A172 (cell line): ENCODE measurements at places on chromosomes 3 and 15. TPM values are rescaled to one million over a fixed set of nuclear protein-coding genes. Genes with fewer than 3 reads are reported as not detected.
A peak's percentile ranks its signal among the peaks of the same experiment; 100 is the strongest.

DNA sequence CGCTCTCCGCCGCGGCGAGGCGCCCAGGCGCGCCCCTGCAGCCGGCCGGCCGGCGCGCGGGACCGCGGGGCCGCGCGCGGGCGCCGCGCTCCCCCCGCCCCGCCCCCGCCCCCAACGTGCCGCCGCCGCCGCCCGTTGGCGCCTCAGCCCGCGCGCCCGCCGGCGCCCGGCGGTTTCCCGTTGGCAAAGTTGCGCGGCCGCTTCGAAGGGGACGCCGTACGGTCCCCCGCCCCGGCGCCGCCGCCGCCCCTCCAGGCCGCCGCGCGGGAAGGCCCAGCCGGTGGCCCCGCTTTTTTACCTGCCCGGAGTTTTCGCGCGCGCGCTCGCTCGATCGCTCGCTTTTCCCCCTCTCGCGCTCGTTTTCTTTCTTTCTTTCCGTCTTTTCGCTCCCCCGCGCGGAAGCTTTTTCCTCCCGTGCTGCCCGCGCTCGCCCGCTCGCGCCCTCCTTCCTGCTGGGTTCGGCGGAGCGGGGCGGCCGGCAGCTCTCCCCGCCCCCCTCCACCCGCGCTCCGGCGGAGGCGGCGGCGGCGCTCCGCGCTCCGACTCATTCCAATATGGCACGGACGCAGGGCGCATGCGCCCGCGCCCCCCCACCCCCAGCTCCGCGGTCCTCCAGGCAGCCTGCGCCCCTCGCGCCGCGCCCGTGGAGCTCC is at the start of gene SFMBT1:
SFMBT1 (minus strand) TSS at position 556 of the 653 bp plus-strand sequence. CDS start 76,945 bp downstream, outside the sequence.
- peak; percentile 22 for DNase-seq

GRCh38 chr3:66095295-66096001 is 56.7 kb upstream of the MAGI1 start:
- DNase-seq, result no peak

GRCh38 chr3:104269771-104270170 is 1096.9 kb upstream of the ALCAM start:
- no peak for DNase-seq

DNA sequence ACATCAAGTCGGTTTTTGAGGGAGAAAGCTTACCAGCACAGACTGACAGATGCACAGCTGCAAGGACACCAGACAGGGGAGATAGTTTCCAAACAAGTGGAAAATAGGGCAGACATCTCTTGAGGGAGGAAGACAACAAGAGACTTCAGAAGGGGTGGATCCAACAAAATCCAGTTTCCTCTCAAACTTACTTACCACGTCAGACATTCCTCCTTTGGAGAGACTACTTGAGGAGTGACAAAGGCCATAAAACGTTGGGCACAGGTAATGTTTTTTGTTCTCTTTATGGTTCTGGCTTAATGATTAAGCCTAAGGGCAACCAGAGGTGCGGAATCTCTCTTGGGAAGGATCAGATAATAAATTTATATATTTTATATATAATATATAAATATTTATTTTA is 76.1 kb downstream of the CD200 start:
- DNase-seq, result no peak

DNA sequence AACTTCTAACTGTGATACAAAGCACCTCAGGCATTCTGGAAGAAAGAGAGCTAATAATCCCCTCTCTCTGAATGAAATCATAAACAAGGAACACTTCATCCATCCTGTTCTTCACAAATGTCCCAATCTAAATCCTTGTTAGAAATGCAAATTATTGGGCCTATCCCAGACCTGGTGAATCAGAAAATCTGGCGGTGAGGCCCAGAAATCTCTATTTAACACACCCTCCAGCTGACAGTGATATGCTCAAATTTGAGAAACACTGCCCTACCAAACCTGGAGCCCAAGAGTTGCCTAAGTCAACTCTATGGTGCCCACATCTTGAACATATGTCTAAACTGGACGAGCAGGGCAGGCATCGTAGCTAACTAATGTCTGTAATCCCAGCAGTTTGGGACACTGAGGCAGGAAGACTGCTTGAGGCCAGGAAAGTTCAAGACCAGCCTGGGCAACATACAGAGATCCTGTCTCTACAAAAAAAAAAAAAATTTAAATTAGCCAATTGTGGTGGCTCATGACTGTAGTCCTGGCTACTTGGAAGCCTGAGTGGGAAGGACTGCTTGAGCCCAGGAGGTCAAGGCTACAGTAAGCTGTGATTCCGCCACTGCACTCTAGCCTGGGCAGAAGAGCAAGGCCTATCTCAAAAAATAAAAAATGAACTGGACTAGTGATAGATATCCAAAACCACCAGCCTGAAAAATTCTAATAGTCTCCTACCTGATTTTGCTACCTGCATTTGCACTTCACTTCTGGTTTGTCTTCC is 23.1 kb downstream of the SCAP start:
- DNase-seq, result no peak

- no peak for DNase-seq
Observed at GRCh38 chr3:185151964-185152409, 873 bp downstream of the C3orf70 start.

DNA sequence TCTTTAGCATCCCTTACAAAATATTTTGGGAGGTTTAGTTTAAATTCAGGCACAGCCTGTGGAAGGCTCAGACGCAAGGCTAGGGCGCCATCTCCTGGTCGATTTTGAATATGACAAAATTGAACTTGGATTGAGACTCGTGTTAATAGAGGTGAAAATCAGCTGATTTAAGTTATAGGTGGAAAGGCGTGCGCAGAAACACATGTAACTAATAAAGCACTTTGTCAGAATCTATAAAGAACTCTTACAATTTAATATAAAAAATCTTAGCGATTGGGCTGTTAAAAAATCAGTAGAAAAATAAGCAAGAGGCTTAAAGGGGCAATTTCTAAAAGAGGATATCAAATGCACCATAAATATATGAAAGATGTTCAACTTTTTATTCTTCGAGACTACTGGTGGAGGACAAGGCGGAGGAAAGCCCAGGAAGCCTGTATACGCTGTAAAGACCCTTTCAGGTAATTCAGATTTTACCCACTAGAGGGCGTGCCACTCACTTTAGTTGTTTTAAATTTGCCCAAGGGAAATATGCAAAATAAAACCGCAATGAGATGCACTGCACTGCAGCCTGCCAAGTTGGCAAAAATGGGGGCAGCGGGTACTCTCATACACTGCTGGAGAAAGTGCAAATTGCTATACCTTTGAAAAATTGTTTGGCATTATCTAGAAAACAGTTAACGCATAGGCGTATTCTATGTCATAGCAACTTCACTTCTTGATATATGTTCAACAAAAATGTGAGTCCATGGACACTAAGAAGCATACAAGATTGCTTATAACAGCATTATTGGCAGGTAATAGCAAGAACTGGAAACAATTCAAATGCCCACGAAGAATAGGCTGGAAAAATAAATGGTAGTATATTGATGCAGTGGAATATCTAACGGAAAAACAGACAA is 64.7 kb downstream of the SLC30A4 start:
- DNase-seq, result peak; percentile 73

GRCh38 chr15:58551764-58552504 is 120.1 kb downstream of the LIPC start:
- peak; percentile 80 for DNase-seq

DNA sequence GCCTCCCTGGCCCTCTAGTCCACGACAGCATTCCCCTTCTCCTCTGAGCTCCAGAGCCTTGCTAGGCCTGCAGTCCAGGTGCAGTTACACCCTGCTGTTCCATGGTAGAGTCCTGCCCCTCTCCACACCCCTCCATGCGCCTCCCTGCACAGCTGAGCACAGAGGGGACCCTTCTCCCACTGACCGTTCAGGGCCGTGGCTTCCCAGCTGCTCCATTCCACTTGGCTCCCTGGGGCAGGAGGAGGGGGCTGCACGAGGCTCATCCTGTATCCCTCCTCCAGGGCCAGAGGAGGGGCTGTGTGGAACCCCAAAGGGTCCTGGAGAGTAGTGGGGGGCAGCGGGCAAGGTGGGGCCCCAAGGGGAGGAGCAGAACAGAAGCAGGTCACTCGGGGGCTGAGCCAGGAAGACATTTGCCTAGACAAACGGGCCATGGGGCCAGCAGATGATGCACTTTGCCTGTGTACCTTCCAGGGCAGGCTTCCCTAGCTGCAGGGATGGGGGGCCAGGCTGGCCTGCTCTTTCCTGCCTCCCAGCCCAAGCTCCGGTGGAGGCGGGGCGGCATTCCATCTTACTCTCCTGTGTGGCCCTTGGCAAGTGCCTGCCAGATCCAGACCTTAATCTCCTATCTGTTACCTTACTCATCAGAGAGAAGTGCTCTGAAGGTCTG is 20.7 kb upstream of the GOLGA6C start:
- DNase-seq, result no peak

DNA sequence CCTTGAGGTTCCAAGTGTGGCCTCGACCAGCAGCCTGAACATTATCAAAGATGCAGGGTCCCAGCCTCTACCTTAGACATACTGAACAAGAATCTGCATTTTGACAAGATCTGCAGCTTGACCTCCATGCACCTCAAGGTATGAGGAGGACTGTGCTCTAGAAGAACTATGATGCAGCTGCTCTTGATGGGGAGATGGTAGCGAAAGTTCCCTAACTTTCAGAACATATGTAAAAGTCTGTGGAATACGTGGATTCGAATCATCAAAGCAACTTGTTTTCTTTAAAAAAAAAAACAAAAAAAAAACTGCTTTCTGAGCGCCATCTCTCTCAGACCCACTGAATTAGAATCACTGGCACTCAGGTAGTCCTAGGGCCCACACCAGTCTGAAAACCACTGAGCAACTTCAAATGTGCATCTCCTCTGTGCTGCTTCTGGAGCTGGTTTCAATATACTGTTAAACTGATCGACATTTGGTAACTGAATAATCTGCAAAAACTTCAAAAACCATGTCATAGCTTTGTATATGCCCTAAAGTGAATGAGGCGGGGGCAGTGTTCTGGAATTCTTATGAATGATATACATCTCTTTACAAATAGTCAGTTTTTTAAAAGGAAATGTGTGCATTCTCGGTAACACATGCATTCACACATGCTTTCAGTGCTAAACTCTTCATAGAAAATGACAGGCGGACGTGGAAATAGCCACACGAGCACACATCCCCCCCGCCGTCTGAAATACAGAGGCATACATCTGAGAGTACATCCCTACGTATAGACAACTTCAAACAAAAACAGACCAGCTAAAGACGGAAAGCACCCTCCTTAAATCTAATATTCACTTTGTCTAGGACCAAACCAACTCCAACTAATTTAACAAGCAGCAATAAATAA is 128.8 kb downstream of the FOXP1 start:
- DNase-seq, result no peak

DNA sequence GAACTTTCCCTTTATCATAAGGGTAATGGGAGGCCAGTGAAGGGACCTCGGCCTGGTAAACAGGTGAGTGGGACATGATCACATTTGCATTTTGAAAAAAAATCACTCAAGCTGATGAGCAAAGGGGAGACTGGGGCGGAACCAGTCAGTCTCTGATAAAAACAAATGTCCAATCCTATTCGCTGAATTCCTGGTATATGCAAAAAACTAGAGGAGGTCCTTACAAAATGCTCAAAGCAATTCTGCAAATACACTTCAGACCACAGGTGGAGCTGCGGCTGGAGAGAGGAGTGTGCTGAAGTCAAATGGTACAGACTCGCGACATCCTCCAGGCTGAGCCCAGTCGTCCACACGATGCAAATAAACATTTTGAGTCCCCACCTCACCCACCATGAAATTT is 166.7 kb downstream of the FOXP1 start:
- peak; percentile 21 for DNase-seq

DNA sequence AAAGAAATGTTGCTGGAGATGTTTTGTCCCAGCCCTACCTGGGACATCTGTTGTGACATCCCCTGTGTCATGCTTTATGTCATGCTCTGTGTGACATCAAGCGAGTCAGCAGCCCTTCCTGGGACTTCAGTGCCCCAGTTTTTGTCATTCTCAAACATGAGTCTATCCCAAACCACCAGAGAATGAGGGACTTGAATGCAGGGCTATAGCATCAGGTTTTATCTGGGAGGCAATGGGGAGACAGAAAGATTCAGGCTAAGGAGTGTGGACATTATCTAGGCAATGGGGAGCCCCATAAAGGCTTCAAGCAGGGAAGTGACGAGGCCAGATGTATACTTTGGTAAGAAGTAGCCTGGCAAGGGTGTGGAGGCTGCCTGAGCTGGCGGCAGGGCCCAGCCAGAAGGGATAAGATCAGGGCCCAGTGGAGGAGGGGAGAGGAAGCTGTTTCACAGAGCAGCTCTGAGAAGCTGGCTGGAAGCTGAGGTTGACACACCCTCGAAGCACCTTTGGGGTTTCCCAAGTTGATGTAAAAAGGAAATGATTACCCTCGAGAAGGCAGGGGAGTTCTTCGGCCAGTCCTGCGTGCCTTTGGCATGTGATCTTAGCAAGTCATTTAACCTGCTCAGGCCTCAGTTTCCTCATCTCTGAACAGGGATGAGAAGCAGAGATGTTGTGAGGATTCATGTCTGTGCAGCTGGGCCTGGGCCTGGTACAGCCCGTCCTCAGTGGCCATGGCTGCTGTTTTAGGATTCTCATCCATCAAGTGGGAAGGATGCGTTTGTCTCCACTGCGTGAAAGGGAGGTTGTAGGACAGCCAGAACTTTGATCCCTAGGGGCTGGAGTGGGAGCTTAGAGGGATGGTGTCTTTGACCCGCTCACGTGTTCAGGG is 34.3 kb downstream of the IRAK2 start:
- DNase-seq, result peak; percentile 88

DNA sequence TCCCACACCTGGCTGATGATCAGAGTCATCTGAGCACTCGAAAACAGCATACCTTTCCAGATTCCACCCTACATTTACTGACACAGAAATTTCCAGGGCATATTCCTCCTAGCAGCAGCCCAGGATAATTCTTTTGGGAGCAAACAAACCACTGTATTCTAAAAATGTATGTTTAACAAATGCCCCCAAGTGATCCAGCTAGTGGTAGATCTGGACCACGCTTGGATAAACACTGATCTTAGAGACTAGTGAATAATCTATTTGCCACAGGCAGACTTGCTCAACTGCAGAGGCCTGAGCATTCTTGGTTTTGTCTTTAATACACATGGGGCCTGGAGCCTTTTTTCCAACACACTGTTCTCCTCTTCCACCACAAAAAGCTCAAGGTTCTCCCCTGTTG is 89.6 kb downstream of the TM4SF4 start:
- no peak for DNase-seq

GRCh38 chr15:64530472-64530871 is 70.1 kb downstream of the ZNF609 start:
- DNase-seq, result no peak

DNA sequence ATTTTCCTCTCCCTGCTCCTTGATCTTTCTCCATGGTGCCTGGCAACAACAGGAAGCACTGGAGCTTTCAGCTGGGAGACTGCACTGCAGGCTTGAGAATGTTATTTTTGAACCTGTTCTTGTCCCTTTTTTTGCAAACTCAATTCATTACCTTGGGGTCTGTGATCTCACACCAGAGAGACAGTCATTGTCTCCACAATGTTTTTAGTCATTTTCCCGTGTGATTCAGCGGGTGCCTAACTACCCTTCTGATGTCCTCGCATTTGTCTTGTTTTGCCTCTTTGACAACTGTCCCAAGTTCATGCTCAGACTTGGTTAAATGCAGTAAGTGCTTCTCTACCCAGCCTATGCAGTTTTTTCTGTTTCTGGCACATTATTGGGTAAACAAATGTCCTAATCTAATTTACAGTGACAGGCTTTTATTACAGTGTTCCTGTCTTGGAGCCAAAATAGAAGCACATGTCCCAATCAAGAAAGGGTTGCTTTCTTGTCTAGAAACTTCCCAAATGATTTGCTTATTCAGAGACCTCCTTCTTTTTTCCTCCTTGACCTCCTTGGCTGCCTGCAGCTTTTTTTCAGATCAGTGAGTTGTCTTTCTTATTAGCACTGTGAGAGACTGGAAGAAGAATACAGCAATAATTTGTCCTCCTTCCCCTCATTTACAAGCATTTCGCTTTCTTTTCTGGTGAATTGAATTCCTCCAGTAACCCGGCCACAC is 162.4 kb downstream of the NSUN3 start:
- DNase-seq, result peak; percentile 47

Gene TMEM212
- not detected in 2 replicates for total RNA-seq

Gene RBP2
- not detected in 2 replicates for total RNA-seq

Gene ZNF609
- 10.8 and 11.1 TPM in 2 replicates for total RNA-seq

Gene LINGO1
- 0.60 and 1.1 TPM in 2 replicates for total RNA-seq
